Stimulated activated CD8-positive, alpha-beta memory T cell treated with anti-CD3 and anti-CD28 coated beads, Interleukin-4, amount 100 ng/mL, for 4 hours (primary cell): ENCODE measurements at places on chromosomes 4 and X.

DNA sequence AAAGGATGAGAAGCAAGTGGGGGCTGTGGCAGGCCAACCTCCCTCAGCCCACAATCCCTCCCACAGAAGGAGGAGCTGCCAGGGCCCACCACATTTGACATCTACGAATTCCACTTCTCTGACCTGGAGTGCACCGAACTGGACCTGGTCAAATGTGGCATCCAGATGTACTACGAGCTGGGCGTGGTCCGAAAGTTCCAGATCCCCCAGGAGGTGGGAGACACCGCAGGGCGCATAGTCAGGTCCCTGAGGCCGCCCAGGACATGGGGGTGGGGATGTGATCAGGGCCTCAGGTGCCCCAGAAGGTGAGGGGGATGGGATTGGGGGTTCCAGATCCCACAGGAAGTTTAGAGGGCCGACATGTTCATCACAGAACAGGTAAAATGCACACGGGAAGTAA is 13.7 kb downstream of the ATP5ME start:
- no peak for DNase-seq

DNA sequence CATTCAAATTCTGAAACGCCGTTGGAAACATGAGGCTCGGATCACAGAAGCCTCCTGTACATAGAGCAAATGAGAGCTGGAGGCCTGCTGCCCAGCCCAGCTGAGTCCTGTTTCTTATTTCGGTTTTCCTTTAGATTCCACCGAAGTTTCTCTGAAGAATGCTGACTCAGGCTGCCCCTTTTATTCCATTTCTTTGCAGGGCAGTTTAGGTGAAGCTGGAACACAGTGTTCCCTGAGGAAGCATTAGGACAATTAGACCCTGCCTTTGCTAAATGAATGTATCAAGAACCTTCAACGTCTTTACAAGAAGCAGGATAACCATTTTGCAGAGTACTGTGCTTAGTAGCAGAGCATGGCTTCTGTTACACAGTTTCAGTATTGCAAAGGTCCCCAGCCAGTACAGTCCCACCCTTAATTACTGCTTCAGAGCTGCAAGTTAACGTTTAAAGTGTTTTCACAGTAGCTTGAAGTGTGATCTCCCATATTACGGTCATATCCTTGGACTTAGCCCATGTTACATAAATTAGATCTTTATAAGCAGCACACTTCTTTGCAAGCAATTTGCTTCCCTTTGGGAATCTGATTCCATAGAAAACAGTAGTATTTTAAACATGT is 117.0 kb downstream of the TBL1X start:
- DNase-seq, result no peak

- no peak for DNase-seq
Measured at GRCh38 chrX:108235986-108236385, 144.4 kb downstream of the ATG4A start.

DNA sequence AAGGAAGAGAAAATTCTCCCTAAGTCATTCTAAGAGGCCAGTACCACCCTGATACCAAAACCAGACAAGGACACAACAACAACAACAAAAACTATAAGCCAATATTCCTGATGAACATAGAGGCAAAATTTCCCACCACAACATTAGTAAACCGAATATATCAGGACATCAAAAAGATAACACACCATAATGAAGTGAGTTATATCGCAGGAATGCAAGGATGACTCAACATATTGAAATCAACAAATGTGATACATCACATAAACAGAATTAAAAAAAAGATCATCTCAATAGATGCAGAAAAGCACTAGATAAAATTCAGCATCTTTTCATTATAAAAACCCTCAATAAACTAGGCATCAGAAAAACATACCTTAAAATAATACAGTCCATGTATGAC is 1844.4 kb upstream of the PCDH10 start:
- DNase-seq, result no peak

DNA sequence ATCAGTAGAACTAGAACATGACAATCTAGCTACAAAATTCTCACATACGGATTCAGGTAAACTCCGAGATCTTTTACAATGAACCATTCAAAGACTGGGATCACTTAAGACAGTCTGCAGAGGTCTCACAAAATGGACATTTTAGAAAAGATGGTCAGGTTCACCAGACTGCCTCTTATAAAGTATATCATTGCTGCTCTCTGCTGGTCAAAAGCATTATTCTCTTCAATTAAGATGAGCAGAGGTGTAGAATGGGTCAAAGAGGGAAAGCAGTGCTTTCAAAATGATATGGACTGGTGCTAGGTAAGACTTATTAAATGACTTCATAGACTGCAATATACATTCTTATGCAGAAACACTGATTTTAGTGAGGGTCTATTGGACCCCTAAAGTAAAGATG is 434.7 kb downstream of the PACRGL start:
- DNase-seq, result no peak

GRCh38 chrX:118717678-118718391 is 9.6 kb upstream of the IL13RA1 start:
- no peak for DNase-seq

DNA sequence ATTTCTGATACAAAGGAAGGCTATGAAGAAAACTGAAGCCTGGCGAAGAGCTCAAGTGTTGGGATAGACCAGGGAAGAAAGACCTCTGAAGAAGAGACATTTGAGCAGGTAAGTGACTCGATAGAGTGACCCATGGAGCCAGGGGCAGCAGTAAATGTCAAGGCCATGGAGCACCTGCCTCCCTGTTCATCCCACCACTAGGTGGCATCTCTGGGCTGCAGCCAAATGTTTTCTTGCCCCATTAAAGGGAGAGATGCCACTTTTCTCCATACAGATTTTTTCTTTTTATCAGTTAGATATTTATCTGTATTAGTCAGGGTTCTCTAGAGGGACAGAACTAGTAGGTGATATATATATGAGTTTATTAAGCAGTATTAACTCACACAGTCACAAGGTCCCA is 4.9 kb upstream of the ZNF81 start:
- no peak for DNase-seq

- DNase-seq, result no peak
Measured at GRCh38 chr4:148108766-148109165, 333.4 kb downstream of the NR3C2 start.

DNA sequence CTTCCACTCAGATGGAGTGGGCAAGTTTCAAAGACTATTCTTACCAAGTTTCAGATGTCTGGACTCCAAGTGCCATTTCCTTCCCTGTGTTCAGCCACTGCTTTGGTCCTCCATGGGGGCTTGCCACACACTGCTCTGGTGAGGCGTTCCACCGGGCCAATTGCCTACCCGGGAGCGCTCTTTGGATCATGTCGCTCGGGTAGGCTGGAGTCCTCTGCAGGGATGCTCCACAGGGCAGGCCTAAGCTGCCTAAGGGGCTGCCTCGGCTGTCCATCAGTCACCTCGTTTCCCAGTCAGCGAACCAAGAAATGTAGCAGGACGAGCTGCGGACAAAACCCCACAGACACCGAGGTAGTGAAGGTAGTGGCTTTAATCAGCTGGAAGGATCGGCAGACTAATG is 200.7 kb upstream of the KLF8 start:
- no peak for DNase-seq

DNA sequence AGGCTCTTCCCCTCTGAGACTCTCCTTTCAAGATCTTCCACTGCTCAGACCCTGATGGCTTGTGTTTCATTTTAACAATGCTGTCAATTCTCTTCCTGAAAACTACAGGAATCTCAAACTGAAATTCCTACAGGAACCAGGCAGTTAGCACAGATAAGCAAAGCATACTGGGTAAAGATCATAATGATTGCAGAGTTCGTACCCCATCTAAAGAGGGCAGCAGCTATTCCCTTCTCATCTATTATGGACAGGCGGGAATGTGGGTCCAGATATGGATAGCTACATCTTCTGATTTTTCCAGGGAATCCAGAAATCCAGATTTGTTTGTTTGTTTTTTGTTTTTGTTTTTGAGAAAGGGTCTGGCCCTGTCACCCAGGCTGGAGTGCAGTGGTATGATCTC is 83.8 kb downstream of the STARD8 start:
- no peak for DNase-seq

- no peak for DNase-seq
Measured at GRCh38 chr4:70877556-70877955, 24.6 kb upstream of the MOB1B start.

DNA sequence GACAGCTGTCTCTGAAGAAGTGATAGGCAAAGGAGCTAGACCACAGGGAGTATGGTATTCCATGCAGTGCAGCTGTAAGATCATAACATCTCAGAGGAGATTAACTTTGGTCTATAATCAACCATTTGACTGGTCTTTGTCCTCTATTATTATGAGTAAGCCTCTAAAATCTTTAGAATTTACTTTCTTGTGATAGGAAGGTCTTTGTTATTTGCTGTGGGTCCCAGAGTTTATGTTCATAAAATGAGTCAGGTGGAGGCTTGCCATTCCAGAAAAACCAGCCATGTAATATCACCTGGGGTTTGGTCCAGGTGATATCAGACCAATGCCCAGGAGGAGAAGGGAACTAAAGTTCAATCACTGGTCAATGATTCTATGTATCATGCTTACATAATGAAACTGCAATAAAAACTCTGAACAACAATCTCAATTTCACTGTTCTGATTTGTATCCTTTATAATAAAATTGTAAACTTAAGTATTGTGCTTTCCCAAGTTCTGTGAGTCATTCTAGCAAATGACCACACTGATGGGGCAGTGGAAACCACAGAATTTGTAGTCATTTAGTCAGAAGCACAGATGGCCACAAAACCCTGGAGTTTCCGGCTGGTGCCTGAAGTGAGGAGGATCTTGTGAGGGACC is 239.6 kb upstream of the TRAM1L1 start:
- DNase-seq, result no peak

DNA sequence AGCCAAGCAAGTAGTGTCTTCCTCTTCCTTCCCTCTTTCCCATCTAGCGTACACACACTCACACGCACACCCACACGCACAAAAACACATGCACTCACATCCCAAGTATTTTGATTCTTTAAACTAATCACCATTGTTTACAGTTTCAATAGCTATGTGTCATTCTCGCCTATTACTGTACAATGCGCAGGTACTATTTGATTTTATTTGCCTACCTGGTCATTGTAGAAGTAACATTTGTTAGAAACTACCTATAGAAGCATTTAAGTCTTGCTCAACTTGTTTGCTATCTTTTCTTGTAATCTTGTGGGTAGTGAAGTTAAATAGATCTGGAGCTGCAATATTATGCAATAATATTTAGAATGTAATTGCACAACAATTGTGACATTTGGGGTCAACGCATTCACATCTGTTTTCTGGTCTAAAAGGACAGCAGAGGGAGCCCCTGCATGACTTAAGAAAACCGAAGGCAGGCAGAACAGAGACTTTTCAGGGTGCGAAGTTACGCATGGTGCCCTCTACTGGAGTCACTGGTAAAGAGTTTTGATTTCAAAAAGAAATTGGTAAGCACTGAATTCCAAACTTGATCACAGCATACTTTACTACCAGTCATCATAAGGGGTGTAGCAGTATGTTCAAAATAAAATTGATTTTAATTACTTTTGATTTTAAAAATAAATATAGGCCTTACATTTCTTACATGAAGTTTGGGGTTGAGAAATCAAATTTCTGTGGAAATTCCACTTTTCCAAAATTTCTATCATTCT is 503.3 kb upstream of the FAM241A start:
- no peak for DNase-seq

DNA sequence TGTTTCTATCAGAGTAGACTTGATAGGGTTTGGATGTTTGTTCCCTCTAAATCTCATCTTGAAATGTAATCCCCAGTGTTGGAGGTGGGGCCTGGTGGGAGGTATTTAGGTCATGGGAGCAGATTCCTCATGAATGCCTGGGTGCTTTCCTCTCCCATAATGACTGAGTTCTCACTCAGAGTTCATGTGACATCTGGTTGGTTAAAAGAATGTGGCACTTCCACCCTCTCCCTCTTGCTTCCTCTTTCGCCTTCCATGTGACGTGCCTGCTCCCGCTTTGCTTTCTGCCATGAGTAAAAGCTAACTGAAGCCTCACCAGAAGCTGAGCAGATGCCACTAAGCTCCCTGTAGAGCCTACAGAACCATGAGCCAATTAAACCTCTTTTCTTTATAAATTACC is 47.3 kb upstream of the SRPX start:
- DNase-seq, result no peak

DNA sequence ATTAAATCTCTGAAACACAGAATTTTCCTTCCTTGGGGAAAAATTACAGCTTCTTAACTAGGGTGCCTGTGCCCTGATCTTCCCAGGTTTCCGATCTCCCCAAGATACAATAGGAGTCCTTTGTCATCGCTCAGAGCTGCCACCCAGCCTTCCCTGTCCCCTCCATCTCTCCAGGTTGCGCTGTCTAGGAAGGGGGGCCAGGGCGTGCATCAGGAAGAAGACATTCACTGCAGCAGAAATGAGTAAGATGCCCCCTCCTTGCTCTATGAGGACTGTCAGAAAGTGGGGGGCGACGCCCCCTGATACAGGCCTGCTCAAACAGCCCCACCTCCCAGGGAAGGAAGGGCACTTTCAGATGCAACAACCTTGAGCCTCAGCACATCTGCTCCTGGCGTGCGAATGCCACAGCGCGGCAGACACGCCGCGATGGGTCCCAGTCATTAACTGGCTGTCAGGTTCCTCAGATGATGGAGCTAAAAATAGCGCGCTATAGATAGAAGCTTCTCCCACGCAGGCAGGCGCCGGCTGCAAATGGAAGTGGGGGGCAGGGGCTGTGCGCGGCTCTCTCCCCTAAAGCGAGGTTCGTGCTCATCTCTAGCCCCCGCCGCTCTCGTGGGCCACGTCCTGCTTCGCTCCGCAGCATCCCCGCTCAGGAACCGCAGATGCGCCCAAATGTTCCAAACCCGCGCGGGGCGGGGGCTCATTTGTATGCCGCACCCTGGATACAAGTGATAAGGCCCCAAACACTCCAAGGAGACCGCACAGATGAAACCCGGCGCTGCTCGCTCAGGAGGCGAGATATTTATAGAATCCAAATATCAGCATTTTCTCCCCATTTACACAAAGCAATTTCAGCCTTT is 57.6 kb upstream of the LGI2 start:
- DNase-seq, result no peak

DNA sequence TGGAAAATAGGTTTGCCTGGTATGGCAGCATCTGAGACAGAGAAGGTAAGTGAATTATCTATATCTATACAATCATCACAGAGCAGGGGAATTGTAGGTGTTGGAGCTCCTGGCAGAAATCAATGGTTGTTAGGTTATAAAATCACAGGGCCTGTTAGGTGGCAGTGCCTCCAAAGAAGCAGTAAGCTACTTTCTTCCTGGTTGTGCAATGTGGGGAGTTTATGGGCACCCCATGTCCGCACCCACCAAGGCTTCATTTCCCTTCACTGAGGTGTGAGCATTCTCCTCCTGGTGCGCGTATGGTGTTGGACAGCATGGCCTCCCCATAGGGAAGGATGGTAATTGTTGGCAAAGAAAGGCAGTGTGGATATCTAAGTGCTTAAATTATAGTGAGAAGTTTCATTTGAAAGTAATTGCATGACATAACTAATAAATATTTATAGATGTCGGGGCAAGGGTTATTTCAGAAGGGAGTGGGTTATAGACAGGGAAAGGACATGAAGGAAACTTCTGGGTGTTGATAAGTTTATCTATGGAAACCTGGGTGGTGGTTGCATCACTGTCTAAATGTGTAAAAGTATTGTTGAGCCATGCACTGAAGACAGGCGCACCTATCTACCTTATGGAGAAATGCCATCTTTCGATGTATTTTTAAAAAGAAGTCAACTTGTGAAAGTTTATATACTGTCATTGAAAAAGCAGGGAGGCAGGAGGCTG is 153.7 kb downstream of the FRAS1 start:
- no peak for DNase-seq

- no peak for DNase-seq
Measured at GRCh38 chrX:145609951-145610511, 207.6 kb upstream of the SLITRK2 start.
